ENCODE measurements at places on chromosomes 16 and 17.
A peak's percentile ranks its signal among the peaks of the same experiment; 100 is the strongest.

- DNase-seq, result peak; percentile 32
Observed at GRCh38 chr17:48074322-48075081, 26.3 kb downstream of the NFE2L1 start.

DNA sequence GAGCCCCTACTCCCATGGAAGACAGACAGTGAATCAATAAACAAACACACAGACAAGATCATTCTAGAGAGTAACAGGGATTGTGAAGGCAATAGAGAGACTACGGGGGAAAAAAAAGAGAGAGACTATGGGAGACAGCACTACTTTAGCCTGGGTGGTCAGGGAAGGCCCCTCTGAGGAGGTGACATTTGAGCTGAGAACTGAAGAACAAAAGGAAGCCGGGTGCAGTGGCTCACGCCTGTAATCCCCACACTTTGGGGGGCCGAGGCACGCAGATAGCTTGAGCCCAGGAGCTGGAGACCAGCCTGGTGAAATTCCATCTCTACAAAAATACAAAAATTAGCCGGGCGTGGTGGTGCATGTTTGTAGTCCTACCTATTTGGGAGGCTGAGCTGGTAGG, 29.2 kb downstream of the SALL1 start:
- DNase-seq, result no peak

DNA sequence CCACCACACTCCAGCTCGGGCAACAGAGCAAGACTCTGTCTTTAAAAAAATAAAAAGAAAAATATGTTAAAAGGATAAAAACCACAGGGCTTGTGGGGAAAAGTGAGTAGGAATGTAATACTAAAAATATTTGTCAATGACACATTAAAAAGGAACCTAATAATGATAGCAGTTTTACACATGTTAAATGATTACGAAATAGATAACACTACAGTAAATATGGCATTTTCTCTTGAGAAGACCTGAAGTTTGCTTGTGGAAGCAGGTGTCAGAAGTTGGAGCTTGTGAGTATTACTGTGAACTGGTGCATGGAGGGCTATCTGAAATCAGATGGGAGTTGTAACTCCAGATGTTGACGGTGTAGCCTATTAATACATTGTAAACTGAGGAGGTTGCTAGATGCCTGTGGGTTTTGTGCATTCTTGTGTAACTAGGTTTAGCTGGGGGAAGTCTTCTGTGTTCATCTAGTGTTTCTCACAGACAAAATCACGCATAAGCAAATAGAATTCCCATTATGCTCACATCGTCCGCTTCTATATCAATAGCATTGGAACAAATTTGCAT, 44.2 kb upstream of the CLEC18A start:
- DNase-seq, result no peak

- DNase-seq, result no peak
Observed at GRCh38 chr17:81044764-81045589, 10.0 kb downstream of the BAIAP2 start.

- no peak for DNase-seq
Observed at GRCh38 chr16:71249399-71249798, 18.9 kb upstream of the HYDIN start.

DNA sequence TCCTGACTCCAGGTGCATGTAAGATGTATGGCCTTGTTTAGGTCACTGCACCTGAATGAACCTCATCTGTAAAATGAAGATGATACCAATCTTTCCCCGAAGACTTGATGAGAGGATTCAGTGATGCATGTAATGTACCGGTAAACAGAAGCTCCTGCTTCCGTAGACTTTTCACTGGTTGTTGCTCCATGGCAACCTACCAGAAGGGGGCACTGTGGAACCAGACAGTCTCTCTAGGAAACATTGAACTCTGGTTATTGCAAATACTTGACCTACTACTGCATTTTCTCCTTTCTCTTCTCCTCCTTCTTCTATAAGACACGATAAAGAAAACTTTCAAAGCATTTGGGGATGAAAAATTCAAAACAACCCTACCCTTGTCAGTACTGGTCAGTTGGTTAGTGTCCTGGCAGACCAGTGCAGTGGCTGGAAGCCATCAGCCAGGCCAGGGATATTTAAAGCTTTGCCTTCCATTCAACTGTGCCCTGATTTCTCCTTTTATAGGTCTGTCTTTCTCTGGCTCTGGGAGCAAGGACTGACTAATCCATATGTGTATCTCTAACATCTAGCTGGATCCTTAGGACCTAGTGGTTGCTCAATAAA, 667.4 kb upstream of the SALL1 start:
- no peak for DNase-seq

- no peak for DNase-seq
Observed at GRCh38 chr17:71111460-71111859, 942.1 kb downstream of the KCNJ2 start.

GRCh38 chr17:11900041-11900476, 97.2 kb downstream of the ZNF18 start:
- DNase-seq, result no peak
